Right cardiac atrium (tissue), 5 donors: ENCODE measurements at places on chromosomes 4 and X. TPM values are rescaled to one million over a fixed set of nuclear protein-coding genes. Genes with fewer than 3 reads are reported as not detected.

CLDN22 gene
- polyA plus RNA-seq = 0.02 TPM

AGA gene
- 6.2 TPM for polyA plus RNA-seq

RASSF6 gene
- polyA plus RNA-seq = not detected

RBM41 gene
- 4.9 TPM for polyA plus RNA-seq

DMRTC1B gene
- polyA plus RNA-seq = 0.14 TPM

HOPX gene
- polyA plus RNA-seq = 159 TPM

RNF175 gene
- polyA plus RNA-seq = 9.1 TPM

RS1 gene
- not detected for polyA plus RNA-seq

OTUD6A gene
- polyA plus RNA-seq = not detected

DLG3 gene
- polyA plus RNA-seq = 7.3 TPM

COL25A1 gene
- 0.29 TPM for polyA plus RNA-seq

UGT2B7 gene
- not detected for polyA plus RNA-seq

FGA gene
- polyA plus RNA-seq = 0.32 TPM

PCDH10 gene
- 0.63 TPM for polyA plus RNA-seq

CXCL5 gene
- polyA plus RNA-seq = 0.25 TPM

BST1 gene
- 9.8 TPM for polyA plus RNA-seq

IL1RAPL2 gene
- polyA plus RNA-seq = not detected

MAGEA12 gene
- not detected for polyA plus RNA-seq

PACRGL gene
- 7.0 TPM for polyA plus RNA-seq

HTRA3 gene
- polyA plus RNA-seq = 80.6 TPM

GLRA3 gene
- polyA plus RNA-seq = not detected

GABRE gene
- 8.8 TPM for polyA plus RNA-seq
